ENCODE measurements at places on chromosomes 1 and 21.

GRCh38 chr1:42845866-42846256 is 552 bp upstream of the ZNF691 start:
- no peak for DNase-seq

- no peak for DNase-seq
These were observed 18.5 kb downstream of the TP53BP2 start for GRCh38 chr1:223827193-223827663.

GRCh38 chr1:180603223-180603849 is 28.5 kb upstream of the XPR1 start:
- DNase-seq: no peak

DNA sequence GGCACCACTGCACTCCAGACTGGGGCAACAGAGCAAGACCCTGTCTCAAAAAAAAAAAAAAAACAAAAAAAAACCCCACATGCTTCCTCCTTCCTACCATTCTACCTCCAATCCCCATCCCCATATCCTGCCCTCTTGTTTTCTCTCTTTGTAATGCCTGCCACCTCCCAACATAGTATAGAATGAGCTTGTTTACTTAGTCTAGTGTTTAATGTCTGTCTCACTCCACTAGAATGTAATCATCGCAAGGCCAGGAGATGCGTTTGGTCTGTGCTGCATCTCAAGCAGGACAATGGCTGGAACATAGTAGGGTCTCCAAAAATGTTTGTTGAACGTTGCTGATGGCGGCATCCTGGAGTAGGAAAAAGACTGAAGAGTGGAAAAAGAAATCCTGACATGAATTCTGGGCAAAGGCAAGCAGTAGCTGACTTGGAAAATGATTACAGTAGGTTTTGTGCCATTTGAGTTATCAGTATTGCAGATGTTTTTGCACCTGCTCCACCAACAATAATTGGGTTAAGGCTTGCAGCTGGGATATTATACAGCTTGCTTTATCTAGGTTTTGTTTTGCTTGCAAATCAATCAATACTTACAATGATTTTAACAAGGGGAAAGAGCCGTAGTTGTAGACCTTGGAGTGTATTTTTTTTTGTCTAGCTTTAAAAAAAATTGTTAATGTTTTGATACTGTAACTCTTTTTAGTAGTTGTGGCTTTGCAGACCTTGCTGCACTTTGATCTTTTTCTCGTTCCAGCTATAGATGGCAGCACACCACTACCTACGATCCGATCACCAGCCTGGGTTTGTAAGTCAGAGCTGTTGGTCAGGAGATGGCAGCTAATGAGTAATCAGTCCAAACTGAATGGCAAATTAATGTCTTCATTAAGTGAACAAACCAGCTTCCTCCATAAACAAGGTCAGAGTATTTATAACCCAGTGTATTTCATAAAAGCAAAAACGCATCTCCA is 62.4 kb downstream of the BACH1 start:
- DNase-seq: no peak

- DNase-seq: no peak
These were observed 12.5 kb upstream of the FNBP1L start for GRCh38 chr1:93435443-93435842.

- DNase-seq: no peak
These were observed 38.8 kb downstream of the ERI3 start for GRCh38 chr1:44316231-44316759.

- peak; percentile 51 for DNase-seq
These were observed 22.7 kb upstream of the SFT2D2 start for GRCh38 chr1:168202941-168203654.

- no peak for DNase-seq
These were observed 7.9 kb downstream of the RNU5D-1 start for GRCh38 chr1:44723064-44723463.

- no peak for DNase-seq
These were observed 197.2 kb downstream of the CAMTA1 start for GRCh38 chr1:6982443-6982842.

- no peak for DNase-seq
These were observed 12.7 kb downstream of the LRRC71 start for GRCh38 chr1:156933136-156933535.

DNA sequence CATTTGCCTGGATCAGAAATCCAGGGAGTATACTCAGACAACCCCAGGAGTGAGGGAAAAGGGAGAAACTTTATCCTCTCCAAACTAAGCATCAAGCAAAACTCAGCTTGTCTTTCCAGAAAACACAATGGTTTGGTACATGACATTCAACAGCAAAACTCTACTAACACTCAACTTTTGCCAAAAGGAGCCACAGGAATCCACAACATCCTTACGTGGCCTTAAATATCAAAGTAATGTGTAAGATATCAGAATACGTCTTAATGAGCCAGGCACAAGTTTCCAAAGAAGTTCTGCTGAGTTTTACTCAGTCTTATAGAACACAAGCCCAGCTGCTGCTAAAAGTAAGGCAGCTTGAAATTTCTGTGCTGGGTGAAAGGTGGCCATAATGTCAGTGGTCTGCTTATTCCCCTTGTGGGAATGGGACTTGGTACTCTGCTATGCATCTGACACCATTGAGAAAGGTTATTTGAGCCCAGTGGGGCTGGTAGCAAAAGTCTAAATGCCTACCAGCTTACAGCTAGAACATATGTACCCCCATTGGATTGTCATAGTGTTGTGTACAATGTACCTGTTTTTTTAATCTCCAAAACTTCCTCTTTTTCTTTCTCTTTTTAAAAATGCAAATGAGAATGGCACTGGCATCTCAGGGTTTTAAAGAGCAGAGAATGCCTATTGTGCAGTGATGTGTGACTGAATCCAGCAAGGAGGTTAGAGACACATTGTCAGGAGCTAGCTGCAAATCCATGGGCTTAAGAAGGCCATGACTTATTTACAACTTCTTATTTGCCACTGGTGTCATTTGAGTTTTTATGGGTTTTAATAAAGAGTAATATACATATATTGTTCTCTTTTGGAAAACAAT is 62.0 kb upstream of the ST6GALNAC3 start:
- no peak for DNase-seq

DNA sequence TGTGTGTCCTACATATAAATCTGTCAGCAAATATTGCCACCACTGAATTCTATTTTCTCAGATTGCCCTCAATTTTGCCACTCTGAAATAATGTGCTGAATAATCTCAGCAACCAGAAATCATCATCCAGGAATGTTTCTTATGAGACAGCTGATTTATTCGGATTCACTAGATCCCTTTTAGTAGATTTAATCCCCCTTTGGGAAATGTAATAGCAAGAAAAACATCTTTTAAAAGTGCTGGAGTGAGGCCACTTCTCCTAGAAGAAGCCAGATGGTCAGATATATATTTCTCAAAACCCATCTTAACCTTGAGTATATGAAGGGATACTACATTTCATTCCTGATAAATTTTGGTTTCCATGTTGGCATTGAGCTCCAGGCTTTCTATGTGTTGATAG is 327.7 kb downstream of the SMYD3 start:
- DNase-seq: no peak

DNA sequence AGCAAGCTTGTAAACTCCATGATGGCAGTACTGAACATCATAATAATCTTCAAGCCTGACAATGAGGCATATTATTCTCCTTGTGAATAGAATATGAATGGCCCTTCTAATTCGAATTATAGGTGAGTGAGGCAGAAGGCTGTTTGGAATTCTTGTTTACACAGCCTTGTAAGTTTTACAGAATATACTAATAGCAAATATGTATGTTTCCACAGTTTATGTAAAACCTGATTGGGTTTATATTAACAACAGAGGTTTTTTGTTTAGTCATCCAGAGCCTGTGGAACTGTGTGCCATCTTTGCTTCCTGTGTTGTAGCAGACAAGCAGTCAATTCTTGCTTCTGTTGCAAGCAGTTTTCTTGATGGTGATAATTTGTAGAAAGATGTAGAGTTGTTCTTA is 8.0 kb downstream of the OSBPL9 start:
- DNase-seq: no peak

DNA sequence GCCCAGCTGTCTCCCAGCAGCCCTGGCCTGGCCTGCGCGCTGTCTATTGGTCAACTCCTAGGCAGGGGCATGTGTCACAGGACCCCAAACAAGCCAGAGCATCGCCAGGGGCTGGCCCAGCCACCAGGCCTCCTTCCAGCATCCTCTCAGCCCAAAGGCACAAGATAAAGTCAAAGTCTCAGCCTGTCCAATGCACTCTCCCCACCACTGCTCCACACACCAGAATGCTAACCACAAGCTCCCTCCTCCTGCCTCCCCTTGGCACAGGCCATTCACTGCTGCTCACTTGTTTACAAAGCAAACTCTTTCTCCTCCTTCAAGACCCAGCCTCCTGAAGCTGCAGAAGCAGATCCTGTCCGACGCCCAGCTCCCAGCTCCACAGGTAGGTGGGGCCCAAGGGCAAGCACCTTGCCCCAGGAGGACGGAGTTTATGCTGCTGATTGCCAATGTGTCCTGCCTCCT is 133.4 kb downstream of the DMRTB1 start:
- DNase-seq: no peak

GRCh38 chr1:236759252-236759859 is 35.7 kb upstream of the MTR start:
- no peak for DNase-seq

- peak; percentile 21 for DNase-seq
These were observed 157.6 kb downstream of the PGBD5 start for GRCh38 chr1:230268371-230269170.

DNA sequence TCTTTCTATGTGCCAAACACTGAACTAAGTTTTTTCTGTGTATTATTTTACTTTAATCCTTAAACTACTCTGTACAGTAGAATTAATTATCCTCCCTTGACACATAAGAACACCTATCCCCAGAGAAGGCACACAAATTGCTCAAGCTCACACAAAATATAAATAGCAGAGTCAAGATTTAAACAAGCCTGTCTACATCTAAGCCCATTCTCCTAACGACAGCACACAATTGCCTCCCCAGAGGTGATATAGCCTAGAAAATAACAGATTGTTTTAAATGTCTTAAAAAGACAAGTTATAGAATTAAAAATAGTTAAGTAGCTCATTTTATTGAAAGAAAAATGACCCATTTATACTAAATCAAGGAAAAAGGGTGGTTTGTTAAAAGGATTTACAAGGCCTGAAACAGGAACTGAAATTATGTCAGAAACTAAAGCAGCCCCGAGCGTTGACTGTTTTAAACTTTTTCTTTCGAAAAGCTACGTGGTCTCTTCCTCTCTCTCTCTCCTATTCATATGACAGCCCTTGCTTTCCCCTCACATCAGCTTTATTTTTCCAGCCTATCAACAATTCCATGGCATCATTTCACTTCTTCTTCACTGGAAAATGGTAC is 30.5 kb downstream of the TNFSF18 start:
- DNase-seq: no peak

- DNase-seq: no peak
These were observed 102.9 kb downstream of the VAV3 start for GRCh38 chr1:107862064-107862463.

- DNase-seq: no peak
These were observed 122.2 kb downstream of the RUNX1 start for GRCh38 chr21:34926803-34927467.

- DNase-seq: no peak
These were observed 52.3 kb downstream of the PLEKHA6 start for GRCh38 chr1:204307334-204307883.

DNA sequence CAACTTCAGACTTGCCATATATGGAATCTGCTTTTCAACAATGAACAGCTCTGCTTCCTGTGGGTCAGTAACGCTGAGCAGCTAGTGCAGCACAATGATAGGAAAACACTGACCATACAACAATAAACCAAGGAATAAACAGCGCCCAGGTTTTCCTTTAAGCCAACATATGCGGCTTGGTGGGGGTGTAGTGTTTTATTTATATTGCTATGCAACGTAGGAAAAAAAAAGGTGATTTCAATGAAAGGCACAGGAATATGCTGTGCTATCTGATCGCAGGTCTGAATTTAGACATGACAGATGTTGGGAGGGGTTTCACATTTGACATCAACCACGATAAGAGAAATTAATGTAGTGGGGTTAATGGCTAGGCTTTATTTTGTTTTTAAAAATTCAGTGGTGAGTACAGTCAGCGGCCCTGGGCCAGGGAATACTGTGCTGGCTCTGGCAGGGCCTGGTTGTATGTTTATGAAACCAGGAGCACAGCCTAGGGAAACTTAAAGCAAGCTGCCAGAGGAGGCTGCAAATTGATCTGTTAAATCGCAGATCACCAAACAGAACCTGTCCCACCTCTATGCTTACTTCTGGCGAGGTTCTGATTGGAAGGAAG is 4.3 kb downstream of the TSPAN2 start:
- no peak for DNase-seq

- peak; percentile 58 for DNase-seq
These were observed 142.0 kb upstream of the C1orf105 start for GRCh38 chr1:172278478-172278877.

- no peak for DNase-seq
These were observed 213.7 kb downstream of the KAZN start for GRCh38 chr1:14812189-14812588.

DNA sequence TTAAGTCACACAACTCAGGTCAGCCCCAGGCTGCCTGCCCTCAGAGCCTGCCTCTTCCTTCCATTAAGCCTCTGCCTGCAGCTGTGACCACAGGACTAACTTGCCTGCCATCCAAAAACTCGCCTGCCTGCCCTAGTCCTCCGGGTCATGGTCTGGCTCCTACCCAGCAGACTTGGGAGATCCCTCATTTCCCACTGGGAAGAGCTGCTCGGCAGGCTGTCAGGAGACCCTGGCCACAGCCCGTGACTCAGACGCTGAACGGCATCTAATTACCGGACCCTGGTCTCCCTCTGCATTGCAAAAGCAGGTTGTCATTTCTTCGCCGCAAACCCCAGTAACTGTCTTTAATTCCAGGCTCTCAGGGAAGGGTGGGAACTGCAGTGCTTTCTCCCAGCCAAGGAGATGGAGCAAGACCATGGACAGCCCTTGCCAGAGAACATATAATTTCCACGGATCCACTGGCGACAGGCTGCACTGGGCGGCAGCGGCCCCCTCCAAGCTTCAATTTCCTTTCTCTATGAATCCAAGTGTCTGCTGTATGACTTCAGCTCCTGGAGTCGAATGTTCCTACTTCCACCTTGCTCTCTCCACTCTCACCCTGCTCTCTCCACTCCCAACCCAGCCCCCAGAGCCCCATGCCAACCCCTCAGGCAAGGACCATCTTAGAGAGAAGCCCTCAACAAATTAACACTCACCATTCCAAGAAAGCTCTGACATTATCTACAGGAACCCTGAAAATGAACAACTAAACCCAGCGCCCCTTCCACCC is 20.4 kb downstream of the OLFML2B start:
- DNase-seq: peak; percentile 88

DNA sequence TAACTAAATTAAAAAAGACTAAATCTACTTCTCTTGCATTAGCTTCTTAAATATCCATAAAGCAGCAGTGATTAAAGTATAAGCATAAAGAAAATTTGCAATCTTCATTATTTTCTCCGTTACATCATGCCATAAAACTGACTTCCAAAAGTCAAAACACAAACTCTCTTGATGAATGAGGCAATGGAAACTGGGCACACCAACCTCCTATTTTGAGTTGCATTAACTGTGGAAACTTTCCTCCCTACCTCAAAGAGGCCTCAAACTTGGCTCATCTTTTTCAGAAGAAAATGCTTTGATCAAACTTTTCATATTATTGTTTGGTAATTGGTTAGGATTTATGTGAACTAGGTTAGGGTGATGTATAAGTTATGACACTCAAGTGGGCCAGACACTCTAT is 4.1 kb upstream of the BTG3 start:
- DNase-seq: no peak
